ENCODE measurements at places on chromosomes 16 and 17. TPM values are rescaled to one million over a fixed set of nuclear protein-coding genes. Genes with fewer than 3 reads are reported as not detected.

GRCh38 chr16:69522732-69523404 lies 42.9 kb upstream of the NFAT5 start:
- no peak for DNase-seq

- no peak for DNase-seq
These were observed 163.3 kb downstream of the XYLT1 start for GRCh38 chr16:17307504-17307903.

GRCh38 chr16:13902677-13903076 lies 17.3 kb upstream of the ERCC4 start:
- DNase-seq, result no peak

DNA sequence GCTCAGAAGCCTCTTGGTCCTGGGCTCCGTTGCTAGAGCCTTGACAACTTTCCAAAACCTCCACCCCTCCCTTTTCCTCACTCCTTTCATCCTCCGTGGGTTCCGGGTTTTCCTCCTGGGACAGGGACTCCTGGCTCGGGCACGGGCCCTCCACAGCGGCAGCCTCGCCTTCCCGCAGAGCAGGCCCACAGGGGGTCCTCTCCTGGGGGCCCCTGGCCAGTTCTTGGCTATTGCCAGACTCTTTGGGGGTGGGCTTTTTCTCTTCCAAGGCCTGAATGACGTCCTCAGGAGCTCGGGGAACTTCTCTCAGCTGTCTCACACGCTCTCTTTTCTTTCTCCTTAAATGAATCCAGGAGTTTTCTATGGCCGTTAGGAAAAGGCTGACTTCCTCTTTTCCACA lies 19.3 kb upstream of the MNT start:
- DNase-seq, result no peak

GRCh38 chr16:81549547-81550431 lies 105.2 kb downstream of the CMIP start:
- DNase-seq, result no peak

GRCh38 chr16:50400967-50401348 lies 32.2 kb upstream of the BRD7 start:
- no peak for DNase-seq

- no peak for DNase-seq
These were observed 785 bp downstream of the UBALD1 start for GRCh38 chr16:4613636-4614570.

DNA sequence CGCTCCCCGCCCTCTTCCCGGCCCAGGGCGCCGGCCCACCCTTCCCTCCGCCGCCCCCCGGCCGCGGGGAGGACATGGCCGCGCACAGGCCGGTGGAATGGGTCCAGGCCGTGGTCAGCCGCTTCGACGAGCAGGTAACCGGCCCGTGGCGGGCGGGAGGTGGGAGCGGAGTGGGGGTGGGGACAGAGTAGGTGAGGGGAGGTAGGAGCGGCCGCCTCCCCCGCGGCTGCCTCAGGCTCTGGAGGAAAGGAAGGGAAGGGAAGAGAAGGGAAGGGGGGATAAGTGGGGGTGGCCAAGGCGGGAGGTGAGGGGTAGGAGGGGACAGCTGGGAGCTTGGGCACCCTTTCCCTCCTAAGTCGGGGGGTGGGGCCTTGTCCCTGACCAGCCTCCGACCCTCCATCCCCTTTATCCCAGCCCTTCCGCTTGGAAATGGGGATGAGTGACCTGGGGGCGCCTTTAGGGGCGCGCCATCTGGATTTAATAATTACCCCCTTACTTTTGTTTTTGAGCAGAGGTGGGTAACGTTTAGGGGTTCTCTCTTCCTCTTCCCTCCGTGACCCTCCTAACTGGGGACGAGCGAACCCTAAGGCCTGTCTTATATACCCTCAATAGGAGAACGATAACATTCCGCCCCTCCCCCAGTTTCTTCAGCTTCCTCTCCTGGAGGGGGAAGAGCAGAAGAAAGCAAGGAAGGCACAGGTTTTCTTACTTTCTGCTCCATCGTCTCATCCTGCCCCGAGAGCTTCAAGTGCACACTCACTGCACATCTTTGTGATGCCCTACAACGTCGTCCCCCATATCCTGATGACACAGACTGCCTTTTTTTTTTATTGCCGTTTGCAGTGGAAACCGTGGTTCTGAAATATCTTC lies 694 bp downstream of the NF1 start:
- DNase-seq, result peak; percentile 53

DNA sequence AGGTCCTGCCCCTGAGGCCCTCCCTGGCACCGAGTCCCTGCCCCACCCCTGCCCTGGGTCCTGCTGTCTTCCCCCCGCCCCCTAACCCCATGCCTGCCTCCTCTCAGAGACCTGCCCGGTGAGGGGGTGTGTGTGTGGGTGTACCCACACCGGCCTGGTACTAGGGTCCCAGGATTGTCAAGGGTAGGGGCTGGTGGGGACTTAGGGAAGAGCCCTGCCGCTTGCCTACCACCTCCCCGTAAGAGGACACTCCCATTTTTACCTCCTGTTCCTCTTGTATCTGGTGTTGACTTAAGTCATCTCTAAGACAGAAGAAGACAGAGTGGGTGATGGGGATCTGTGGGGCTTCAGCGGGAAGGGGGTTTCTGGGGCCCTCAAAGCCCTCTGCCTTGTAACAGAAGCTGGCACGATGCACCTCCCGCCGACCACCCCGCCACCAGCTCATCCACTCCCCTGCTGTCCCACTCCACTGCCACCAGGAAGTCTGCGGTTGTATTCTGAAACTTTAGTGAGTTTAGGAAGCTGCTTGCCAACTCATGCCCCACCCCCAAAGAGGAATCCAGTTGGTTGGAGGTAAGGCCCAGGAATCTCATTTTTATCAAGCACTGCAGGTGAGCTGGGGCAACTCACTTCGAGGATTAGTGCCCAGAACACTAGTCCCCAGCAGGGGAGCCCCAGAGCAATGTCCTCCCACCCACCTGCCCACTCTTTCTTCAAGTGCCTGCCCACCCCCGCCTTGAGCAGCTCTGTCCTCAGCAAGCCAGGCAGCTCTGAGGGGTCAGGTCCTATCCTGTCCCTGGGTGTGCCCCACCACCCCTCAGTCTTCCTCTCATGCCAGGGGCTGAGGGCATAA lies 5.6 kb downstream of the SPATA32 start:
- DNase-seq, result no peak

GRCh38 chr17:57636274-57636673 lies 108.8 kb downstream of the CCDC182 start:
- no peak for DNase-seq

DNA sequence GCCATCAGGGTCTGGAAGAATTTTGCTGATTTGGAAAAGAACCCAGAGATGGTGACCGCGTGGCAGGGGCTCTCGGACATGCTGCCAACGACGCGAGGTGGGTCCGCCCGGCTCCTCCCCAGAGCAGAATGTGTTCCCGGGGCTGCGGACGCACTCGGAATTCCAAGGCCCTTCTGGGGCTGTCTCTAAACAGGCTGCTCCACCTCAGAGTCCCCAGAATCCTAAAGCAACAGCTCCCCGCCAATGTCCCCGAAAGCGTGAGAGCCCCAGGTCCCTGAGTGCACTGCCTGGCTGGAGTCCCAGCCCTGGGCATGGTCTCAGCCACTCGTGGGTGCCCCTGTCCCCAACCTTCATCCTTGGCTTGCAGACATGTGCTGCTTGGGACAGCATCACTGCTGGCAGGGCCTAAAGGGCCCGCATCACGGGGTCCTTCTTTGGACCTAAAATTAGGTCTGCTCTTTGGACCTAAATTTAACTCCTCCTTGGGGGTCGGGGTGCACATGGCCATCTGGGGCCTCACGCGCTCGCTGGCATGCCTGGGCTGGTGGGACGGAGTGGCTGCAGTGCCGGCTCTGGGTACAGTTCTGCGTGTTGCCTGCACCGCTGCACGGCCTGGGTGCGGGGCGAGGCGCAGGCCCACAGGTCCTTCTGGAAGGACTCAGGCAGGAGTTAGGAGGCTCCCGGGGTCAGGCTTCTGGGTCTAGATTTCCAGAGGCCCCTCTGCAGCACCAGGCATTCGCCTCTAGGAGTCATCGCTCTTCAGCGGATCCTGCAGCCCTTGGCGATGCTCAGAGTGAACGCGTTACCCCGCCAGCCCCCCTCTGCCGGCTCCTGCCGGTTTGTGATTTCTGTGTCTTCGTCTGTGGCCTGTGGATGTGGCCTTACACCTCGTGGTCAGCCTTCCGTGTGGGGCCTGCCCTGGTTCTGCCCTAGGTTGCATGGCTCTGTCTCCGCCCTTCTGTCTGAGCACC lies 41.9 kb upstream of the CHMP6 start:
- DNase-seq, result no peak

DNA sequence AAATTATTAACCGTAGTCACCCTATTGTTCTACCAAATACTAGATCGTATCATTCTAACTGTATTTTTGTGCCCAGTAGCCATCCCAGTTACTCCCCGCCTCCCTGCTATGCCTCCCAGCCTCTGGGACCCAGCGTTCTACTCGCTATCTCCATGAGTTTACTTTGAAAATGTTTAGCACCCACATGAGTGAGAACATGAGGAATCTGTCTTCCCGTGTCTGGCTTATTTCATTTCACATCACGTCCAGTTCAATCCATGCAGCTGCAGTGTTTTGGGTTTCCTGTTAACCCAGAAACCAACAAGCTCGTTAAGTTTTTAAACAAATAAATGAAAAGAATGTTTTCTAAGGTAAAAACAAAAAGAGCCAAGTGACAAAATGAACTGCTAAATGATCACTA lies 82.1 kb downstream of the VPS53 start:
- no peak for DNase-seq

Gene SPPL2C
- polyA plus RNA-seq, result not detected

Gene GPRC5B
- 115 TPM for polyA plus RNA-seq

Gene ATP1B2
- polyA plus RNA-seq, result 15.5 TPM

Gene ATP6V0A1
- polyA plus RNA-seq, result 44.0 TPM

Data from right renal cortex interstitium (tissue), 3 donors.